ENCODE measurements at places on chromosomes 1 and 21.

- DNase-seq, result no peak
Observed at GRCh38 chr21:44985441-44986401, 45.9 kb downstream of the SLX9 start.

DNA sequence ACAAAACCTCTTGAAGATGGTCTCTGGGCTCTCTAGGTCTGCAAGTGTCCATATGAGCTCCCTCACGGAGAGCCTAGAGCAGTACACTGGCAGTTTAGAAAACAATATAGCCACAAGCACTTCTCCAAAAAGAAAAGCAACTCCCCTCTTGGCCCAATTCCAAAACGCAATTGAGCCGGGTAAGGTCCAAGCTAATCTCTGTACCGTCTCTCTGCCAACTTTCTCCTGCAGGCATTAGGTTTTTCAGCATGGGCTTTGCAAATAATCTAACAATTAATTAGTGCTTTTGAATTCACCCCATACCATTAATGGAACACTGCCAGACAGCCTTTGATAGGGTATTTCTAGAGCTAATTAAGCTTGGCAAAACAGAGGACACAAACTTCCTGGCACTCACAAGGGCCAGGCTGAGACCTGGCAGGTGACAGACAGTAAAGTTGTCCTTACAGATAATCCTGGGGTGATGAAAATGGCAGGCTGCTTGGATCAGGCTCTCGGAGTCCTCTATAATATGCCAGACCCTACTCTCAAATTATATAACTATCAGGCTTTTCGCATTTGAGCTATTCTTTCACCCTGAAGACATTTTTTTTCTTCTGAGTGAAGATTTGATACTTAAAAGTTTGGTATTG lies 39.8 kb downstream of the TGFBR3 start:
- DNase-seq, result no peak

DNA sequence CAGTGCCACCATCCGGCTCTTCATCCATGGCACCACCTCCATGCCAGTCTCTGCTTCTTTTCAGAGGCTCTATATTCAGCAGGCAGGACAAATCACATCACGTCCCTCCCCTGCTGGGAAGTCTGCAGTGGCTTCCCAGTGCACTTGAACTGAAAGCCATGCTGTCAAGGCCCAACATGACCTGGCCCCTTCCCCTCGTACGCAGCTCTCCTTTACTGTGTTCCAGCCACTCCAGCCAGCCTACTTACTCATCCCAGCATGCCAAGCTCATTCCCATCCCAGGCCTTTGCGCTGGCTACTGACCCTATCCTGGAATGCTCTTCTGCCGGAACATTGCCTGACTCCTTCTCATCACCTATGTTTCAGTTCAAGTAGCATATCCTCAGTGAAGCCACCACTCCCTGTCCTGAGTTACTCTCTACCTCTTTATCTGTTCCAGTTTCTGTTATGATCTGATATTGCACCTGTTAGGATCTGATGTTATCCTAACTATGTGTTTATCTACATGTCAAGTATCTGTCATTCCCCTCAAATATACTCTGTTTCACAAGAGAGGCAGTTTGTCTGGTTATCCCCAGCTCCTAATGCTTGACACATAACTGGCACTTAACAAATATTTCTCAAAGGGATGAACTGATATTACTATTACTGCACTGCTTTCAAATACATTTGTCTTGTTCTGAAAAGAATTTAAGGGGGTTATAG lies 101.2 kb upstream of the F3 start:
- no peak for DNase-seq

GRCh38 chr1:93132638-93133037 lies 47.6 kb downstream of the TMED5 start:
- DNase-seq, result no peak

DNA sequence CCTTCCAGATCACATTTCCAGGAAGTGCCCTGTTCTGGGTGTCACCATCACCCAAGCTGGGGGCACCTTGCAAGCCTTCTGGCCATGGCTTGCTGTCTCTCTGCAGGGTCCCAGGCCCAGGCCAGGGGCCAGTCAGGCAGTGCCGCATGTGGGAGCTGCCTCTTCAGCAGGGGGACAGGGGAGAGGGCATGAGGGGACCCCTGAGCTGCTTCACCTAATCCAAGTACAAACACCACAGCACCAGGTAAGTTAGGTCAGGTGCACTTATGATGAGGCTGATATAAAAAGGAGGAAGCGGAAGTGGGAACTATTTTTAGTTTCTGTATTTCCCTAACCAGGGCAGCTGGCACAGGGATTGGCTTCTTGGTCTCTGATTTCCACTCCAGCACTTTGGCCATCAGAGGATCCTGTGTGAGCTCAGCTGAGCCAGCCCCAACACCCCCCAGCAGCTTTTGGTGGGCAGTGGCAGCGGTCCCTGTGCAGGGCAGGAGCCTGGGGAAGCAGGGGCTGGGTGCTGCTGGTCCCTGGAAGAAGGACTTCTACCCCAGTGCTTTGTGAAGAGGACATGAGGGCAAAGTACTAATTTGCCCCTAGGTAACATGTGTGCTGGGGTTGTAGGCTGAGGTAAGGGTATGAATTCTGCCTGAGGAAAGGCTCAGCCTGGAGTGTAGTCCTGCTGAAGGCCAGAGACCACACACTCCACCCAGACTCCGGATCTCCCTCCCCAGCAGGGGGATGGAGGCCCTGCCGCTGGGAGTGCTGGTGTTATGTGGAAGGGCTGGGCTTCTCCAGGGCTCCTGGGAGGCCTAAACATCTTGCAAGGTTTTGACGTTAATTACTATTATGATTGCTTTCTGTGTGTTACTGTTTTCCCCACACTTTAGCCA lies 3.3 kb upstream of the PCBP3 start:
- DNase-seq, result no peak

GRCh38 chr1:118999348-119000071 lies 11.4 kb upstream of the TBX15 start:
- DNase-seq, result no peak

GRCh38 chr1:2823921-2824610 lies 22.6 kb upstream of the TTC34 start:
- no peak for DNase-seq

GRCh38 chr1:150173141-150173585 lies 23.4 kb downstream of the PLEKHO1 start:
- DNase-seq, result no peak

- DNase-seq, result no peak
Observed at GRCh38 chr1:98924977-98925376, 79.7 kb downstream of the PLPPR5 start.

DNA sequence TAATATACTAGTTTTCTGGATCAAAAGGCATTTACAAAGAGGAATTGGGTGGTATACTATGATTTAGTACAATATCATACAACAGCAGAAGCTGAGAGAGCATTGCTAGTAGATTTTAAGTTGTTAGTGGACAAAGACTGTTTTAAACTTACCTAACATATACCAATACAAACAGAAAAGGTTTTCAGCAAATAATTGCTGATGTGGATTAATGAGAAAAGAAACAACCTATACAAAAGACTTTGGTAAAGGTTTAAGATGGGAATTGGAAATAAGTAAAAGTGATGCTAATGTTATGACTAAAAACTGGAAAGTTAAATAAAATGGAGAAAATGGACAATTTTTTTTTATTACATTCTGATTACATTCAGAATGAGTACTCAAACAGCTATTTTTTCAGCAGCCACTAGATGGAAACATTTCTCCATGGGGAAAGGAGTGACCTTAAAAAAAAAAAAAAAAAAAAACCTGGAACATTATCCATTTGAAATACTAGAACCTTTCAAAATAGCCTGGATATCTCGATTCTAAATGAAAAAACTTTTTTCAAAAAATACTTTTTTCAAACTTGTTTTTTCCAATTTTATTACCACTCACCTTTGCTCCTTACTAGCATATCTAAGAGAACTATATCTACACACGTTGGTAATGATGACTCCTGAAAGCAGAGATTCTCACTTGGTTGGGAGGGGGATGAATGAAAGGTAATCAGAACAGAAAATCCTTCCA lies 55.4 kb downstream of the EPRS1 start:
- no peak for DNase-seq

- no peak for DNase-seq
Observed at GRCh38 chr1:181508486-181509165, 25.3 kb downstream of the CACNA1E start.

DNA sequence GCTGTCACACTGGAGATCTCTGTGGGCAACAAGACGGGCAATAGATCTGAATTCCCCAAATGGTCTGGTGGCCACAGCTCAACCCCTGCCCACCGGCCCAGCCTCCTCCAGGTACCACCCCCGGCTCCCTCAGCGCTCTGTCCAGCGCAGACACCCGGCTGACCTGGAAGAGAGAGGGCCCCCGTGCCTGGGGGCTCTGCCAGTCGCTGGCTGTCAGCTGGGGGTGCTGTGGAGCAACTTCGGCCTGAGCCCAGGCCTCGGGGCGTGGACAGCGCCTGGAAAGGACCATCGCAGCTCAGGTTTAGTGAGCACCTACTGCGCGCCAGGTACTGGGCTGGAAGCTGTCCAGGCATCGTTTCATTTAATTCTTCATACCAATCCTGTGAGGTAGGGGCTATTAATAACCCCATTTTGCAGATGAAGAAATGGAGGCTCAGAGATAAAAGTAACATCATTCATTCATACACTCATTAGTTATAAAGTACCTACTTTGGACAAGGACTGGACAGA lies 51.0 kb downstream of the AHDC1 start:
- no peak for DNase-seq

- no peak for DNase-seq
Observed at GRCh38 chr1:59845091-59845490, 30.3 kb downstream of the HOOK1 start.

- no peak for DNase-seq
Observed at GRCh38 chr21:20641241-20641640, 357.0 kb upstream of the NCAM2 start.

DNA sequence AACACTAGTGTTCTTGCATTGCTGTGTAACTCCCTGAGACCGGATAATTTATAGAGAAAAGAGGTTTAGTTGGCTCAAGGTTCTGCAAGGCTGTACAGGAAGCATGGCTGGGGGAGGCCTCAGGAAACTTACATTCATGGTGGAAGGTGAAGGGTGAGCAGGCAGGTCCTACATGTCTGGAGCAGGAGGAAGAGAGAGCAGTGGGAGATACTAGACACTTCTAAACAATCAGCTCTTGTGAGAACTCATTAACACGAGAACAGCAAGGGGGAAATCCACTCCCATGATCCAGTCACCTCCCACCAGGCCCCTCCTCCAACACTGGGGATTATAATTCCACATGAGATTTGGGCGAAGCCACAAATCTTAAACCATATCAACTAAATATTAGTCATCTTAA lies 30.1 kb downstream of the RNF2 start:
- no peak for DNase-seq

GRCh38 chr1:21626921-21627339 lies 42.2 kb downstream of the RAP1GAP start:
- DNase-seq, result no peak

DNA sequence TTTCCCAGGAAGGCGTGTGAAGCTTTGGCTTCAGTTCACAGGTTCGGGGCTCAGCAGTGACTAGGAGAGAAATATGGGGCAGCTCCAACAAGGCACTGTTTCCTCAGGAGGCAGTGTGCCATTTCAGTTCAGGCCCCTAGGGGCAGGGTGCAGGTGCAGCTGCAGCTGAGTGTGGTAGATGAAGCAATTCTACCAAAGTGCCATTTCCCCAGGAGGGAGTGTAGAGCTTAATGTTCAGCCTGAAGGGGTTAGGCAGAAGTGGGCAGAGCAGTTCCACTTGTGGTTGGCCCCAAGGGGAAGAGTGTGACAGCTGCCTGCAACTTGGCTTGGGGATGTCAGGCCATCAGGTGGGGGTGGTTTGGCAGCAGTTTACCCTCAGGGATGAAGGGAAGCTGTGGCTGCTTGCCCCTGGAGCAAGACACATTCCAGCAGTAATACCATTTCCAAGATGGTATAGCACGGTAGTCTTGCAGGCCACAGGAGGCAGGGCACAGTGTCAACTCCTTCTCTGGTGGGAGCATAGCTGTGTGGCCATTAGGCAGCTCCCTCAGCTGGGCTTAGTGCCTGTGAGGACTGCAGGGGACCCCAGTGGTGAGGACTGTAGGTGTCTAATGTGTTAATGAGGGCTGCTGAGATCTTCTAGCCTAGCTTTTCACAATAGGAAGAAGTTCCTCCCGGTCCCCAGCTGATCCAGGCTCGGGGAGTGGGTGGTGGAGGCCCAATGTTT lies 34.7 kb downstream of the RGSL1 start:
- DNase-seq, result no peak

GRCh38 chr1:66642992-66643391 lies 109.0 kb downstream of the SGIP1 start:
- no peak for DNase-seq

GRCh38 chr1:228809621-228810394 lies 74.5 kb downstream of the RHOU start:
- DNase-seq, result no peak

GRCh38 chr1:68074472-68074871 lies 24.0 kb upstream of the DIRAS3 start:
- DNase-seq, result no peak

All from T follicular helper cell (primary cell).